Activated CD8-positive, alpha-beta T cell treated with anti-CD3 and anti-CD28 coated beads, Interleukin-2, amount 10 ng/mL, durations not matched to agents 7 days and 5 days (primary cell): ENCODE measurements at places on chromosomes 16 and 17.

DNA sequence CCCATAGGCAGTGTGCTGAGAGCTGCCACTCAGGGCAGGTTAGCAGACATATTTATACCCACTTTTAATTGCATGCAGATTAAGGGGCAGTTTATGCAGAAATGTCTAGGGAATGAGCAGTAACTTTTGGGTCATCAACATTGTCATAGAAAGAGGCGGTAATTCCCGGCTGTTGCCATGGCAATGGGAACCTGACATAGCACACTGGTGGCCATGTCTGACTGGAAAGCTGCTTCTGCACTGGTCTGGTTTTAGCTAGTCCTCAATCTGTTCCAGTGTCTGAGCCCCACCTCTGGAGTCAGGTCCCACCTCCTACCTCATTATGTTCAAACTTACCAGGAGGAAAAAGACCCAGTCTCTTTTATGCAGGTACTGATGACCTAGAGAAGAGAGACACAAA lies 31.5 kb upstream of the TNRC6C start:
- no peak for DNase-seq

DNA sequence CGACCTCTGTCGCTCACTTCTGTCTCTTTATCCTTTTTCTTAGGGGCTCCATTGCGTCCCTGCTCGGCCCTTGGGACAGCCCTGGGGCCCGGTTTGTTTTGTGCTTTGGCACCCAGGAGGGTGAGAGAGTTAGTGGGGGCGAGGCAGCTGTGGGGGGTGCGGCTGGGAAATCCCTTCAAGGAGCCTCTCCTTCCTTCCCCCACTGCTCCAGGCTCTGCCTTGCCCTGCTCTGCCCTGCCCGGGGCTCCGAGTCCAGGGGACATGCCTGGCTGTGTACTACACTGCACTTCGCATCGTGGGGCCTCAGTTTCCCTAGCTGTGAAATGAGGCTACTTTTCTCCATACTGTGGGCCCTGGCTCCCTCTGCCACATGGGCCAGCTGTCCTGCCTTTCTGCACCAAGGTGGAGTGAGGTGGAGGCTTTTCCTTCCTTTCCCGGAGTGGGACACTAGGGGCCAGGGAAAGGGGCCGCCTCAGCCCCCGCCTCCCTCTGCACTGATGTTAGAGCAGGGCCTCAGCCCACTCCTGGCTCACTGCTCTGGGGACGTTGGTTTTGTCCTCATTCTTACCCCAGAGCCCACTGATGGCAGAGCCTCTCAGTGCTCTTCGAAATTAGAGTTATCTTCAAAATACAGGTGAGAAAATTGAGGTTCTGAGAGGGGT lies 980 bp downstream of the LLGL1 start:
- no peak for DNase-seq

DNA sequence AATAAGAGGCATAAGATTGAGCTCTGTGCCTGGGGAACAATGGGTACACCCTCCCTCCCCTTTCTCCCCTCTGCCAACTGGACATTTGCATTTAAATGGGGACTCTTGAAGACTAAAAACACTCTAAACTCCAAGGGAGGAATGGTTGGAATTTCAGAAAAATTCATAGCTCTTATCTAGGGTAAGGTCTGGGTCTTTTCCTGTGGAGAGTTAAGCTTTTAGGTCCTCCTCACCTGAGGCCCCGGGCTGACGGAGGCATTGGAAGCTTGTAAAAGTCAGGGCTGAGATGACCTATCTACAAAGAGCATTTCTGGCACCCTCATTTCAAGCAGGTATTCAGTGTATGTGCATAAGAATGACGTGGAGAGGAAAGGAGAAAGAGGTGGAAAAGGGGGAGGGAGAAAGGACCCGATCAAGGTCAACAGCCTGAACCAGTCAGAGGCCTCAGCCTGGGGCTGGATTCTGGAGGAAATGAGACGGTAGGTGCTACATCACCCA lies 78.0 kb downstream of the RAP1GAP2 start:
- DNase-seq, result no peak

- DNase-seq, result no peak
Measured at GRCh38 chr16:66057057-66057456, 309.4 kb upstream of the CDH5 start.

GRCh38 chr17:60230358-60230757 lies 80.6 kb downstream of the CA4 start:
- no peak for DNase-seq

DNA sequence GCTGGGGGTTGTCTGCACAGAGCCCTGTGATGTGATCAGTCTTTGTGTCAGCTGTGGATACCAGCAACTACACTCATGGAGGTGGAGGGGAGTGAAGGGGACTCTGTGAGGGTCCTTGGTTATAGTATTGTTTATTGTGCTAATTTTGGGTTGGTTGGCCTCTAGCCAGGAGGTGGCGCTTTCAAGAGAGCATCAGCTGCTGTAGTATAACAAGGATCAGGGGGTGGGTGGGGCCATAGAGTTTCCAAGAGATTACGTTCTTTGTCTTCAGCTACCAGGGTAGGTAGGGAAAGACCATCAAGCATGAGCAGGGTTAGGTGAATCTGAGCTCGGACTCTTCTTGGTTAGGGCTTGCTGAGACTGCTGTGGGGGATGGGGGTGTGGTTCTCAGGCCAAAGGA lies 97.1 kb upstream of the HS3ST3A1 start:
- no peak for DNase-seq

GRCh38 chr16:58863042-58863441 lies 128.9 kb upstream of the GOT2 start:
- DNase-seq, result no peak

DNA sequence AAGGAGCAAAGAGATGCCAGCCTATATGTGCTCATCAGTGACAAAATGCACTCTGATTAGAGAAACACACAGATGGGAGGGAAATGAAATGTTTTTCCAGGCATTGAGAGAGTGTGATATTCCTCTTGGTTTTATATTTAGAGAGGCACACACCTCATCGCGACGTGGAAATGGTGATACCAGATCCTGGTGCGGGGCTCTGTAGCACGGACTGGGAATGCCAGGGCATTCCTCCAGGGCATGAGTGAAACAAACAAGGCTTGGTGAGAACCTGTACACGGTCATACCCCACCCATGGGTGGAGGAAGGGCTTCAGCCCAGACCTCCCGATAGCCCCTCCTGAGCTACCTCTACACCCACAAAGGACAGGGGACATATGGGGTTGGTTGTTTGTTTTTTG lies 280.2 kb downstream of the C16orf95 start:
- no peak for DNase-seq

DNA sequence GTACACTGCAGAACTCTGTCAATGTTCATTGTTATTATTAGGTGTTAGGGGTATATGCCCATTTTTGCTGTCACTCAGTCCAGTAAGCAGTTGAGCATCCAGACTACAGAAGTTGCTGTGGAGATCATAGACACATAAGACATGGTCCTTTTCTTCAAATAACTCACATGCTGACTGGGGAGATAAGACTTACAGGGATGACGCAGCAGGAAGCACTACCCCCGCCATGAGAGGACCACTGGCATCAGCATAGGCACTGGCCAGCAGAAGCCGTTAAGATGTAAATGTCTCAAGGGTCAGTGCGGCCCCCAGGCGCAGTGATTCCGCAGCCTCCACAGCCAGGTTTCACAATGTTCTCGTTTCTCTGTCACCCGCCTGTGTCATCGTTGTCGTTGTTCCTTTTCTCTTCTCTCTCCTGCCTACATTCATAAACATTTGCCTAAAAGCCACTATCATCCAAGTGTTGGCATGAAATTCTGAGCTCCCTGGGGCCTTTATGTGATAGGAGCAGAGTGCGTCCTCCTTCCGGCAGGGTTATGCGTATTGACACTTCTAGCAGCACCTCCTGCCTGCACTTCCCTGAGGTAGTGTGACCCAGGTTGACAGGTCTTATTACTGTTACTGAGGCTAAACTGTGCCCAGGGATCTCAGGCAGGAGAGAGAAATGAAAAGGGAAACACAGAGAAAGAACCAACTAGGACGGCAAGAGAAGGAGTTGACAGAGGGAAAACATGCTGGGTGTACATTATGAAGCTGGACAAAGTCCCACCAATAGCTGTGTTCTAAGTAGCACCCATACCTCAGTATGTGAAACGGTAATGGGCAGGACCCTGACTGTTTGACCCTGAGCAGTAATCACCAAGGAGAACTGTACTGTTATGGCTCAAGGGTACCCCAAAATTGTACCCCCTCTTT lies 17.9 kb downstream of the TANGO6 start:
- DNase-seq, result no peak

- no peak for DNase-seq
Measured at GRCh38 chr16:426906-427249, 1.4 kb downstream of the RAB11FIP3 start.

DNA sequence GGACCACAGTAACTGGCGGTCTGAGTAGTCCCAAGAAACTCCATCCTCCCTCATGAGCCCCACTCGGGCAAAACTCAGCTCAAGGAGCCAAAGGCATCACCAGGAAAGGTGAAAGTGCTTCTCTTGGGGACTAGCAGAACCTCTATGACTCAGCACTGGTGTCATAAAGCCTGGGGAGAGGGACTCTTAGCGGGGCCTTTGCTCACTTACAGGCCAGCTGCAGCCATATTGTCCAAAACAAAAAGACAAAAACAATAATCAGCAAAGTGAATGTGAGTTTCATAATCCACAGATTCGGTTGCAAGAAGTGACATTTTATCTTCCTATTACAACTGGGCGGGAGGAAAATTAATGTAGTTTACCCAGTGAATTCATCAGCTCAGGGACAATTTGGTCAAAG lies at the start of gene TEKT5:
Gene TEKT5, minus strand, starts transcription at position 101 of the 400 bp plus-strand sequence. Its CDS starts 57 bp downstream, at position 44.
- no peak for DNase-seq

GRCh38 chr17:28745786-28746411 lies 2.1 kb downstream of the TRAF4 start:
- DNase-seq, result no peak

GRCh38 chr17:1638171-1638590 lies 7.4 kb downstream of the SCARF1 start:
- DNase-seq, result no peak

DNA sequence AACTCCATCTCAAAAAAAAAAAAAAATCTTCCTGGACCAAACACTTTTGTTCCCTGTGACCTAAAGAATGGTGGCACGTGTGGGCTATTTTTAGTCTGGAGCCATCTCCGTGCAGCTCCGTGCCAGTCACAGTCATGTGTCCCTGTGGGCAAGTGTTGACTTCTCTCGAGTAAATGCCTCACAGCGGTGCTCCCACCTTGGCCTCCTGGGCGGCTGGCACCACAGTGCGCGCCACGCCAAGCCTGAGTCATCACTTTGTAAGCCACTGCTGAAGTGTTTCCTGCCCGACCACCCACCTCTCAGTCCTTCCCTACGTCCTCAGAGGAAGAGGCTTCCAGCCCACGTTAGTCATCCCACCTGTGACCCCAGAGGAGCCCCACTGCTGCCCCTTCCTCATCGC lies 10.9 kb upstream of the HEXD start:
- no peak for DNase-seq

GRCh38 chr17:39579318-39580081 lies 28.2 kb downstream of the NEUROD2 start:
- no peak for DNase-seq

DNA sequence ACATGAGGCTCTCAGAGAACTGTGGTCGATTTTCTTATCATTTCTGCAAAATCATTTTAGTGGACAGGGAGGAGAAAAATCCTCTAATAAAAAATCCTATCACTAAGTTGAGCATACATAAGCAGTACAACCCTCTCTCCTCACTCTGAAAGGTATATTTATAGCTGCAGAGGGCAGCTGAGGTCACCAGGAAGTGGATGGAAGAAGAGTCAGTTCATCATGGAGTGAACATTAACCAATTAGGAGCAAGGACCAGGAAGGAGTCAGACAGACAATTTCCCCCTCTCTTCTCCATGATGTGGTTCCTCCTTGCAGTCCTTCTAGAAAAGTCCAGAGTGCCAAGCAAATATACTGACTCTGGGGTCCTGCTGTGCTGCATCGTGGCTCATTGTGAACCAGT lies 253.7 kb downstream of the TOX3 start:
- DNase-seq, result no peak

DNA sequence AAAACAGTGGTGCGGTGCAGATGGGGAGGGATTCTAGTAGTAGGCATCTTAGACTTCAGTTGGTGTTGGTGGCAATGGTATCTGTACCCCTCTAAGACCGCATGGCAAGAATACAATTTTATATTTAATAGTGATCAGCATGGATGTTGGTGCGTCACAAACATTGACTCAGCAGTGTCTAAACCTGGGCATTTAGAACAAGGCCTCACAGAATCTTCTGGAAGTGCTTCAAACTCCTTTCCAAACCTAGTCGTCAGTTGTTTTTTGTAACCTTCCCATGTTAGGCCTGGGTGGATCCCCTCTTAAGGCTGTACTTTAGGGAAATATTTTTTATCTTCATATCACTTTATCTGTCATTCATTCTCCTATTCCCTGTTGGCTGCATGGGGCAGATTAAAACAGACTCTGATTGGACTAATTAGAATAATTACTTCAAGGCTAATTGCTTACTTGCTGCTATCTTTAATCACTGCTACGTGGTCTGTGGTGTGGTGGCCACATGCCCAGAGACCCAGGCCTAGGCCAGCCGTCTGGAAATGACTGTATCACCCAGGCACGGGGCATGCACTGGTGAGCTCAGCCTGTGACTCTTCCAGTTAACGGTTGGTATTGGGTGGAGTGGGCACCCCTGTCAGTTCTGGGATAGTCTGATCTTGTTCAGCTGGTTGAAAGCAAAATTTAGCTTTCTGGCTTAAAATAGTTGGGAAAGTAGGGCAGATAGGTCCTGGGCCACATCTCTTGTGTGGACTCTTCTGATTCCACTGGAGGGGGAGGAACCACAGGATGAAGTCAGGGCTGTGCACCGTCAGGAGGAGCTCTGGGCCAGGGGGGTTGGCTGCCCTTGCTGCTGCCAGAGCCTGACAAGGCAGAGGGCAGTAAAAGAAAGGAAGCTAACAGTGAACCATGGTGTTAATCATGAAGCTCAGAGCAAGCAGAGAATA lies 4.5 kb downstream of the ALKBH5 start:
- no peak for DNase-seq

DNA sequence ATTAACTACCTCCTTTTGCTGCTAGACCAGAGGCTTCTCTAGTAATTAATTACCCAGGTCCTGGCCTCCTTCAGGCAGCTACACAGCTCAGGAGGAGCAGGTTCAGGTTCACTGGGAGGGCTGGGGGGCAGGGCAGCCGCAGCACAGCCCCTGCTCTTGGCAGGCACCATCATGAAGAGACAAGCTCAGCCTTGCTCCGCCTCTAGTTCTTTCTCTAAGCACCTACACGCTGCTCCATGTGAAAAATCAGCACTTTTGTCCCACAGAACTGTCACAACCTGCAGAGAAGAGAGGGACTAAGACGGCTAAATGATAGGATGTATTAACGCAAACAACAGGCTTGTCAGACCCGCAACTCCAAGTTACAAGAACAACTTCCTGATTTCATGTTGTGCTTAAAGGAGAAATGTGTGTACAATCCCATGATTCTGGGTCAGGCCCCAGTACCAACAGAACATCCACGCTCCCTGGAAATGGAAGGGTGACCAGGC lies 53.4 kb downstream of the GRB2 start:
- no peak for DNase-seq
